ENCODE measurements at places on chromosomes 7 and 10. TPM values are rescaled to one million over a fixed set of nuclear protein-coding genes. Genes with fewer than 3 reads are reported as not detected.

The SYT15B gene
- not detected for polyA plus RNA-seq

The AKR1B1 gene
- polyA plus RNA-seq = 104 TPM

The NRP1 gene
- polyA plus RNA-seq = 6.1 TPM

The NPTX2 gene
- polyA plus RNA-seq = 3.2 TPM

The TMEM26 gene
- 0.15 TPM for polyA plus RNA-seq

The CCNJ gene
- 2.1 TPM for polyA plus RNA-seq
